RPMI8226 (cell line): ENCODE measurements at places on chromosomes 2 and 18.
A peak's percentile ranks its signal among the peaks of the same experiment; 100 is the strongest.

DNA sequence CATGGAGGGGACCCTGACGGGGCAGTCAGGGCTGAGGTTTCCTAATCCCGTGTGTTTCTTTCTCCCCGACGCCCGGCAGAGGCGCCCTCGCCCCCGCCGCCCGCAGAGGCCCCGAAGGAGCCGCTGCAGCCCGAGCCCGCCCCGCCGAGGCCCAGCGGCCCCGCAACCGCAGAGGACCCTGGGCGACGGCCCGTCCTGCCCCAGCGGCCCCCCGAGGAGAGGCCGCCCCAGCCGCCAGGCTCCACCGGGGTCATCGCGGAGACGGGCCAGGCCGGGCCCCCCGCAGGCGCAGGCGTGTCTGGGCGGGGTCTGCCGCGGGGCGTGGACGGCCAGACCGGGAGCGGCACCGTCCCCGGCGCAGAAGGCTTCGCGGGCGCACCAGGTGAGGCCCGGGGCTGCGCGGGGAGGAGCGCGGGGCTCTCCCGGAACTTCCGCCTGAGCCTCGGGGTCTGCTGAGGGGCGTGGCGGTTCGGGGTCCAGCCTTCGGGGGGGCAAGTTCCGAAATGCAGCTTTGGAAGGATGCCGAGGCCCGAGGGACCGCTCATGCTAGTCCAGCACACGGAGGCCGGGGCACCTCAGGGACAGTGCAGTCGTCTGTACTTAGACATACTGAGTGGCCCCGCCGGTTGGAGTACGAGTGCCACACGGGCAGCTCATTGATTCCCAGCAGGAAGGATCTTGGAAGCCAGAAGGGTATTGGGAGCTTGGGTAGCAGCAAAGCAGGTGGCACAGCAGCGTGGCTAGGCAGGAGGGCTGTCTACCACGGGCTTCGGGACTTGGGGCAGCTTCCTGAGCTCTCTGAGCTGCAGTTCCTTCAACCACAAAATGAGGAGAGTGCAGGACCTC is 60.1 kb downstream of the EMILIN2 start:
- peak; percentile 56 for DNase-seq

DNA sequence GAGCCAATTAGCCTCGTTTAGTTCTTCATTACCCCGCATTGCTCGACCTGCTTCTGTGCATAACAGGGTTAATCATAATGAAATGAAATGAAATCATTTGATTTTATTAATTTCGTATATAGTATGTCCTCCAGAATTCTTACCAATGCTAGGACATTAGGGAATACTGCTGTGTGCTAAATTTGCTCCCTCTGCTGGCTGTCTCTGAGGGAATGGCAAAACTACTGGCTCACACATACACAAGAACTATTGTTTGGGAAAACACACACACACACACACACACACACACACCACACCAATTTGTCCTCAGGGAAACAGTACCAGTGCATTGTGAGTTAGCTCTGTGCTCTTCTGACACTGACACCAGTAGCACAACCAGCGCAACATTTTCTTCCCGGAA is 273.3 kb upstream of the TCF4 start:
- DNase-seq: no peak

DNA sequence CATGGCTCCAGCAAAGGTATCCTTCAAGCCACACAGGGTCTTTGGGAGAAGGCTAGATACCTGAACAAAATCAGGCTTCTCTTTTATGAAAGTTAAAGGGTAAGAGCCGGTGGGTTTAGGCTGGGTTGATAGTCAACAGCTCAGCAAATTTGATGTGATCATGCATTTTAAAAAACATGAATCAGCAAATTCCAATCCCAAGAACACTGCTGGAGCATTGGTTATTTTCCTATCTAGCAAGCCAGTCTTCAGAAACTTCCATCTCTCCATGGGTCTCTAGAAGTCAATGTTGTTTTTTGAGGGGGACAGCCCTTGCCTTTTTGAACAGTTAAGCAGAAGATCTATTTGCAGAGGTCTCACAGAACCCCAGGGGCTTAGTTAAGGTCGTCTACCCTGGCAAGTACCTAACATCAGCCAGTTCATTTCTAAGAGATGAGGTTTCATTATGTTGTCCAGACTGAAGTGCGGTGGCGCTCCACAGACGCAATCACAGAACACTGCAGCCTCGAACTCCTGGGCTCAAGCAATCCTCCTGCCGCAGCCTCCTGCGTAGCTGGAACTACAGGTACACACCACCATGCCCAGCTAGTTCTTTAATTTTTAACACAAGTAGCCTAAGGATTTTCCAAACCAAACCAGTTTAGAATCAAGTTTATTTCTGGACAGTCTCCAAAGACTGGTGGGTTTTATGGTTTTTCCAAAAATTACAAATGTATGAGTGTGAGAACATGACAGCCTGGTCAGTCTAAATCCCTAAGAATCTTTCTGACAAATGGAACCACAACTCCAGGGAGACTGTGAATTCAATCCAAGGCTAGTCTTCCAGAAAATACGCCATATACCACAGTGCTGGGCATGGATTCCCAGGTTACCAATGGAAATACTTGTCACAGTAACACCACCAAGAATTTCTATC is 4.1 kb upstream of the ZCCHC2 start:
- DNase-seq: no peak

GRCh38 chr2:25125189-25125588 is 43.2 kb downstream of the POMC start:
- no peak for DNase-seq

- DNase-seq: no peak
Observed at GRCh38 chr2:138093455-138093854, 129.2 kb downstream of the HNMT start.

DNA sequence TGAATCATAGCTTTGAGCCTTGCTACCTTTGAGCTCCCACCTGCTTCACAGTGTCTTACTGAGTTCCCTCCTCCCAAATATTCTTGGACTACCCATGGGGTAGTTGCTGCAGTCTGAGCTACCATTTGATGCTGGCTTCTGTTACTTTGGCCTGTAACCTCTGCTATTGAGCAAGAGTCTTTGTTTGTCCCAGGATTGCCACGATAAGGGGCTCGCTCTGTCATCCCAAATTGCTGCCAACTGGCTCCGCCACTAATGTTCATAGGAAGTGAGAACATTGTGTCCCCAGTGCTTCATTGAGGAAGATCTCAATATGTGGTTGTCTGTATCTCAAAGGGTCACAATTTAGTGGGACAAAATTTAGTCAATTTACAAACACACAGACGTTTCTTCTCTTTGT is 103.8 kb downstream of the TRIM43 start:
- DNase-seq: no peak

- no peak for DNase-seq
Observed at GRCh38 chr18:56984731-56985130, 162.2 kb upstream of the BOD1L2 start.

- DNase-seq: no peak
Observed at GRCh38 chr2:21452263-21452662, 328.5 kb downstream of the TDRD15 start.

DNA sequence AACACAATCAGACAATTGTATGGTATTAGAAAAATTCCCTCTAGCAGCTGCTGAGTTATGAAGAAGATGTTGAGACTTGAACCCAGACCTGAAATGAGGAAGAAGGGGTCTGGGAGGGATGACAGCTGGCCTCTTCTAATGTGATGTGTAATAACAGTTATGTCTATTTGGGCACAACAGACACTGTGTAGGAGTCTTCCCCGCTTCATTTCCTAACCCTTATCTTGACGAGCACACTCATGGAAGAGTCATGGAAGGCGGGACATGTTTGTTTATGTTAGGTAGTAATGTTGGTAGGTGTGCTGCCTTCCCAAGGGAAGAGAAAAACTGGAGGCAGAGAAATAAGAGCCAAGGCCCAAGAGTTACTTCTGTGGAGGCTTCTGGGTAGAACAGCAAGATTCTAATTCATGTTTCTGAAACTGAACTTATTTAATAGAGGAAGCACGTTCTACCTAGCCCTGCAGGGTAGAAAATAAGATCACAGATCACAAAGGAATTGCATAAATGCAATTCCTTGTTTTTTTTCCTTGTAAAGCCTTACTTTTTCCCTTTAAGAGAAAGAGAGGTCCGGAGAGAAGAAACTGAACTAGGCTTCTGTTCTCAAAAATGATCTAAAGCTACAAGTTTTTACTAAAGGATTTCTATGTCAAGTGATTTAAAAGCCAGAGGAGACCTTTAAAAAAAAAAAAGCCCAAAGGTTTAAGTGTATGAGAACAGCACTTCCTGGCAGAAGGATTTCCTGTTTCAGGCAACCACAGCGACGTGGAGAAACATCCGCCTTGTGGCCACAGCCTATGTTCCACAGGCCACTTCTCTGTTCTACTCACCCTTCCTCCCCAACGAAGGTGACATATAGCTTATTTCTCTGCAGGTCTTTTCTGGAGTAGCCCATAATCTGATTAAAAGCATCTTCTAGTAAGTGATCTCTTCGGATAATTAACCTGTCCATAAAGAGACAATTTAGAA is 68.5 kb upstream of the STK17B start:
- DNase-seq: peak; percentile 86
